ENCODE measurements at places on chromosomes 4 and X.

- H3K36me3 ChIP-seq: no peaks in the 10 kb centered on the region
- DNase-seq: no peak
These were observed 91.5 kb downstream of the COX18 start for GRCh38 chr4:72977936-72978485.

DNA sequence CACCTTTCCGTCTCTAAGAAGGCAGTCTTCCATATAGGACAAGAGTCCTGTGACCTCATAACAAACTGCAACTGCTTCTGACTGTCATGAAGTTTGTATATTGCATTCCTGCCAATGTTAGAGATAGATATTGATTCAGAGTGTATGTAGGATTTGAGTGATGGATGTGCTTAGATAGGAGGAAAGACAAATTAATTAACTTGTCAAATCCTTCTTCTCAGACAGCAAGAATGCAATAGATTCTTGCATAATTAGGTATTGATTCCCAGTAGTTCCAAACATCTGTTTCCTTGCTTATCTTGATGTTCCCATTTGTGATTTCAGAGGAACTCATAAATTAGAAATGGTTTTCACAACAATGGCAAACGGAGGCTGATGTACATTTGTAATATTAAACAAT lies 555.3 kb downstream of the TRAM1L1 start:
- DNase-seq: no peak
- no peaks in the 10 kb centered on the region for H3K36me3 ChIP-seq
- no peaks in the 10 kb centered on the region for H3K27me3 ChIP-seq
- no peak overlapping the region for H3K27ac ChIP-seq

DNA sequence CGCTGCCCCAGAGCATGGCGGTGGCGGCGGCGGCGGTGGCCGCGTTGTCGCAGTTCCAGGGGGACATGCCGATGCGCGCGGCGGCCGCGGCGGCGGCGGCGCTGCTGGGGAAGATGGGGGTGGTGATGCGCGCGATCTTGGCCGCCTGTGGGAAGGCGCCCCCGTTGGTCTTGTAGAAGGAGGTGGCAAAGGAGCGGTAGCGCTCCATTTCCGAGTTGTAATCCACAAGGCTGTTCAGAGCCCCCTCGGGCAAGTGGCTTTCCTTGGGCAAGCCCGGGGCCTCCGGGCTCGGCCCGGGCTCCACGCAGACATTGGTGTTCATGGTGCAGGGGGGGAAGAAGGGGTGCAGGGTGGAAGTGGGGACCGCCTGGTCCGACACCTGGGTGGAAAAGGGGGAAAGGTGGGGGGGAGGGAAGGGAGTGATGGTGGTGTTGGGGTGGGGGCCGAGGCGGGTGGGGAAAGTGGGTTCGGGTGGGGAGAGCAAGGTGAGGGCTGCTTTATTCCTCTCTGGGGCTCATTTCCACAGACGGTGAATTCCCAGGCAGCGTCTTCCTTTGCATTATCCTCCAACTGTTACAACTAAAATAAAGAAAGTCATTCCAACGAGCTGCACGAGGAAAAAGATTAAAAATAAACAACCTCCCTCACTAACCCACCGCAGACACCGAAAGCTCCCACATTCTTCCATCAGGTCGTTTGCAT lies 3.1 kb downstream of the CXXC4 start:
- H3K27ac ChIP-seq: peak overlapping the region; percentile 91
- H3K36me3 ChIP-seq: no peaks in the 10 kb centered on the region
- peak overlapping the region; percentile 84 for H3K4me3 ChIP-seq

- H3K4me1 ChIP-seq: no peaks in the 10 kb centered on the region
- no peak overlapping the region for H3K27ac ChIP-seq
- H3K36me3 ChIP-seq: no peaks in the 10 kb centered on the region
- H3K4me3 ChIP-seq: no peak overlapping the region
These were observed 126.1 kb downstream of the ARHGEF9 start for GRCh38 chrX:63658920-63659319.
